ENCODE measurements at places on chromosomes 16 and 17.

DNA sequence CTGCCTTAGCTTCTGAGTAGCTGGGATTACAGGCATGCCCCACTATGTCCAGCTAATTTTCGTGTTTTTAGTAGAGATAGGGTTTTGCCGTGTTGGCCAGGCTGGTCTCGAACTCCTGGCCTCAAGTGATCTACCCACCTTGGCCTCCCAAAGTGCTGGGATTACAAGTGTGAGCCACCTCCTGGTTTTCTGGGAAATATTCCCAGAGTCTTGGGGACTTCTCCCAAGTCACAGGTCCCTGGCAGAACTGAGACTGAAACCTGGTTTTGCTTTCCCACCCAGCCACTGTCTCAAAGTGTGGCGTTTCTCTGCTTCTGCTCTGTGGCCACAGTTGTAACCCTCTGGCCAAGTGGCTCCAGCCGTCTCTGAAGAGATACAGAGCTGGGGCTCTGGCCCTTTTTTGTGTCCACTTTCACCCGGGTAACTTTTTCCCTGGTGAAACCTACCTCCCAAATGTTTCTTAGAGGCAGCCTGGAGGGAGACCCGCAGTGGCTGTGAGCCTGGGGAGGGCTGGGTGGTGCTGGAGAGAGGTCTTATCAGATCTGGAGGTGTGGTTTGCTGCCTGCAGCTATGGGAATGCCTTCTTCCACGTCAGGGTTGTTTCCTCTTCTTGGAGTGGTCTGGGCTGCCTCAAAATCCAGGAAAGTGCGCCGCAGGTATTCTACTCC, 5.1 kb downstream of the KSR1 start:
- no peak for DNase-seq

- DNase-seq: no peak
These were observed 116.2 kb upstream of the ELAC2 start for GRCh38 chr17:13134076-13134475.

GRCh38 chr17:72735592-72735991, 356.9 kb downstream of the SLC39A11 start:
- DNase-seq: no peak

DNA sequence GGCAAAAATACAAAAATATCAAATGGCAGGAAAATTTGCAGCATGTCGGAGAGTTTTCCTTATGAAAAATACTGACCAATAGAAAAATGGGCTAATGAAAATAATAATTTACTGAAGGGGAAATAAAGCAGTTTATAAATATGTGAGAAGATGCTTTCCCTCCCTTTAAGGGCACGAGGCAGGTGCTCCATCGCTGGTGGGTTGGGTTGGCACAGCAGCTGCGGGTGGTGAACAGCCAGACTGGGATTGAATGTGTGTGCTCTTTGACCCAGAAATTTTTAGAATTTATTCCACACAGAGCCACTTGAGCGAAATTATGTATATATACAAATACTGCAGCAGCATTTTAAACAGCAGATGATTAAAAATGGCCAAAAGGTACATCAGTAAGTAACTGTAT, 109.1 kb upstream of the ZNF750 start:
- DNase-seq: no peak

- no peak for DNase-seq
These were observed 2.8 kb upstream of the TEFM start for GRCh38 chr17:30908717-30909420.

- no peak for DNase-seq
These were observed 5.0 kb upstream of the KRT19 start for GRCh38 chr17:41532947-41533570.

GRCh38 chr16:1770328-1771187, 785 bp downstream of the NME3 start:
- peak; percentile 35 for DNase-seq

GRCh38 chr17:31558748-31559583, 167.5 kb downstream of the RAB11FIP4 start:
- peak; percentile 14 for DNase-seq

GRCh38 chr17:43813386-43813785, 19.6 kb downstream of the MPP3 start:
- DNase-seq: no peak

DNA sequence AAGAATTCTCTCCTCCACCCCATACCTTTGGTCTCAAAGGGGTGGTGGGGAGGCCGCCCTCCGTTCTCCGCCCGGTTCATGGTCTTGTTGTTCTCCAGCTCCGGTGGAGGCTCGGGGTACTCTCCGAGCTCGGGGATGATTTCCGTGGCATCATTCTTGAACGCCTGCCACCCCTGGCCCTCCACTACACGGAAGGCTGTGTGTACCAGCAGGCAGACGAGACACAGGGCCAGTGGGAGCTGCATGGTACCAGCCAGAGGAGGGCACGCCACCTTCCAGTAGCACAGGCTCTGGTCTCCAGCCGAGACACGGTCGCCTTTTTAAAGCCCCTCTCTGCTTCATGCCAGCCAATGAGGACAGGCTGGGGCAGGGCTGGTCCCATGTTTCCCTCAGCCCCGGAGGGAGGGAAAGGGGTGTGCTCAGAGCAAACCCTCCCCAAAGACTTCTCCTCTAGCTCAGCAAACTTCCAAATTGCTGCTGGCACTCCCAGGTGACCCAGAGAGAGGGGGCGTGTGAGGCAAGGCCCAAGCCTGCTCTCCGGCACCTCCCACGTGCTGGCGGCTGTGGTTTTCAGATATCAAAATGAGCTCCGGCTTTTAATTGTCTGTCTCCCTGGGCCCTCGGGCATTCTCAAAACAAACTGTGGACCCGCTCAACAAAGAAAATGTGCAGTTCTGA, at the start of gene SOST:
Gene SOST (minus strand): TSS at position 295 of the 678 bp plus-strand sequence. CDS start 50 bp downstream, at position 245.
- no peak for DNase-seq

DNA sequence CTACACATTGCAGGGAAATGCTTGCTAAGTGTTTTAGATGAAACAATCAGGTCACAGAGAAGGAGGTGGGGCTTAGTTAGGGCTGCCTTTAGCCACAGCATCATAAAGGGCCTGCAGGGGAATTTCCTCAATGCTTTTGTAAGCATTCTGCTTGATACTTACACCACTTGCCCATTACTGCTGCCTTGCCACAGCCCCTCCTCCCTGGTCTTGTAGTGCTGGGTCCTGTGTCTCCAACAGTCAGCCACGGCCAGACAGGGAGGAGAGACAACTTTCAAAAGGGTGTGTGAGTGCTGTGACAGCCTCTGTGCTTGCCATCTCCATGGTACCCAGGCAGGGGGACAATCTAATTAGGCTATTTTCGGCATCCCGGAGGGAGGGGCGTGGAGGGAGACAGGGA, 111.2 kb downstream of the SHISA9 start:
- DNase-seq: no peak
